ENCODE measurements at places on chromosomes 11 and 22.

- DNase-seq = no peak
These were observed 191.3 kb downstream of the KIF18A start for GRCh38 chr11:27916541-27917100.

- DNase-seq = no peak
These were observed 6.9 kb downstream of the MOB2 start for GRCh38 chr11:1479678-1480118.

- peak; percentile 88 for DNase-seq
These were observed 310.8 kb downstream of the DDX10 start for GRCh38 chr11:108975641-108976071.

DNA sequence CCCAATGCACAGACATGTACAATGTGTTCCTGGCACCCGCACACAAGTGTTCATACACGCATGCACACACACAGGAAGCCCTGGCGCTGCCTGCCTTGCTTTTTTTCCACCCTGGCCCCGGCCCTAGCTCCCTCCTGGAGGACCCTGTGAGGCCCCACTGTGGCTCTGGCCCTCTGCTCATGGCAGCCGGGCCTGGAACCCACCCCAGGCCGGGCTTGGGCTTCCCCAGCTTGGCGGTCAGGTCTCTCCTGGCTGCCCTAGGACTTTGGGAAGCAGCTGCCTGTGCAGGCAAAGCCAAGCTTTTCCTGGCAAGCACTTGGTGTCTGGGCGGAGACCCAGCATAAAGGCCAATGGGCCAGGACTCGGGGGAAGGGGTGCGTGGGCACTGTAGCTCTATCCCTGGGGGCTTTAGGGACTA lies 30.5 kb downstream of the CD82 start:
- peak; percentile 6 for DNase-seq

DNA sequence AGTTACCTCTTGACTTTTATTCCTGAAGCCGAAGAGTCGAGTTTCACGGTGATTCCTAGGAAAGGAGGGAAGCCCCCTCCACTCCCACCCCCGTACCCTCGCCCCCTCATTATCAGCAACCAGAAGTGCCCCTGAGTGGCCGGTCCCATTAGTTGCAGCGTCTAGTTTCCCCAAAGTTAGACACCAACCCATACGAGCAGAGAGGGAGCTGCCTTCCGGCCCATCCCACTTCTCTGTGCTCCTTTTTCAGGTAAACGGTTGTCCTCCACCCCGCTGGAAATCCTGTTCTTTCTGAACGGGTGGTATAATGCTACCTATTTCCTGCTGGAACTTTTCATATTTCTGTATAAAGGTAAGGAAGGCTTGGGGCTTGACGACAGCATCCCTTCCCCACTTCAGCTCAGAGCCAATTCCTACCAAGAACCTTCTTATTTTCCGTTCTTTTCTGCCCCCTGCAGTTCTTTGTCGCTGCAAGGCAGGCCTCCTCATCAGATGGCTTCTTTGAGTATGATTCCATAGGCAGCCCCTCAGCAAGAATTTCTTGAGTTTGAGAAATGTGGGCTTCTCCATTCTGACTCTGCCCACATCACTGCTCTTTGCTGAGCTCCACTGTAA lies 701 bp downstream of the TMEM216 start:
- DNase-seq = no peak

GRCh38 chr11:67504005-67504949 lies 886 bp downstream of the PITPNM1 start:
- DNase-seq = no peak

GRCh38 chr11:34916843-34917770 lies 689 bp downstream of the PDHX start:
- no peak for DNase-seq

GRCh38 chr11:20873054-20873453 lies 203.7 kb downstream of the NELL1 start:
- peak; percentile 78 for DNase-seq

GRCh38 chr11:44944853-44945235 lies 5.8 kb downstream of the TP53I11 start:
- no peak for DNase-seq

DNA sequence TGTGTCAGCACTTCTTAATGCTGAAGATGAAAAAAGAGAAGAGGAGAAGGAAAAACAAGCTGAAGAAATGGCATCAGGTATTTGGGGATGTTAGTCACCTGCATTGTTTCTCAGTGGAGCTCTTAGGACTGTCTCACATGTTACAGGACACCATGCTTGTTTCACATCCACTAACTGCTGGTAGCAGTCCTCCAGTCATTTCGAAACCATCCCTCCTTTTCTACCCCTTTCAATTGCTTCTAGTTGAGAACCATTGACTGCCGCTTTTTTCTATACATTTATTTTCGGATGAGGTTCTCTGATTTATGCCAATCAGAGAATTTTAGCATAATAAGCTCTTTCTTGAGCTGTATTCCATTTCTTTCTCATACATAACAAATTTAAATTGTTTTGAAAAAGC lies 21.5 kb downstream of the BIRC2 start:
- DNase-seq = no peak

DNA sequence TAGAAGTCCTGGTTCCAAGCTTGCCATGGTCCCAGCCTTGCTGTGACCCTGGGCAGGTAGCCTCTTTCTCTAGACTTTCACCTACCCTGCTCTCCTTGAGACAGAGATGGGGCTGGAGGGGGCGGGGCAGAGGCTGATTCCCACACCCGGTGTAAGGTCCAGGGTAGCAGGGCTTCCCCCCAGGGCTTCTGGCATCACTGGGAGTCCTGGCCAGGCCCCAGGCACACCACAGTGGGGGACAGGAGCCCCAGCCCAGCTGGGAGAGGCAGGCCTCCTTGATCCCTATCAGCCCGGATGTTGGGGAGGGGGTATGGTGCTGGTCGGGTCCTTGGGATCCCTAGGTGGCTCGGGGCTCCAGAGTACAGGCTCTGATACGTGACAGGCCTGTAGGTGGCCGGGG lies 1.7 kb upstream of the NUDT8 start:
- no peak for DNase-seq

DNA sequence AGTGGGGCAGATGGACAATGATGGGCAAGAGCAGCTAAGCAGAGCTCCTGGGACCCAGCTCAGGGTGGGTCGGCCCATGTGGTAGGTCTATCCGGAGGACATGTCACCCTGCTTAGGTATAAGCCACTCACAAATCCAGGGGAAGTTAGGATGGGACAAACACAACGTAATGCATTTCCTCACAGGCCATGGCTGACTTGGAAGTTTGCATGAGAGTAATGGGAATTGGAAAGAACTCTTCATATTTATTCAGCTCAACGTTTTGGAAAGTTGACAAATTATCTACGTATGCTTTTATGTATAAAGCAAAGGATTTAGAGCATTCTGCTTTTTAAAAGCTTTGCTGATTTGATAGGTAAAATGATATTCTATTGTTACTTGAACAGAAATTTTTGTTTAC lies 74.9 kb downstream of the SMCO4 start:
- DNase-seq = no peak

GRCh38 chr11:19872512-19873145 lies 160.0 kb downstream of the NAV2 start:
- no peak for DNase-seq

- DNase-seq = no peak
These were observed 25.0 kb downstream of the MN1 start for GRCh38 chr22:27776650-27776958.

- no peak for DNase-seq
These were observed 24.1 kb upstream of the APOA1 start for GRCh38 chr11:116861539-116861938.

- no peak for DNase-seq
These were observed 456 bp downstream of the AAMDC start for GRCh38 chr11:77821349-77821851.

- no peak for DNase-seq
These were observed 44.1 kb upstream of the FIBIN start for GRCh38 chr11:26949846-26950245.

DNA sequence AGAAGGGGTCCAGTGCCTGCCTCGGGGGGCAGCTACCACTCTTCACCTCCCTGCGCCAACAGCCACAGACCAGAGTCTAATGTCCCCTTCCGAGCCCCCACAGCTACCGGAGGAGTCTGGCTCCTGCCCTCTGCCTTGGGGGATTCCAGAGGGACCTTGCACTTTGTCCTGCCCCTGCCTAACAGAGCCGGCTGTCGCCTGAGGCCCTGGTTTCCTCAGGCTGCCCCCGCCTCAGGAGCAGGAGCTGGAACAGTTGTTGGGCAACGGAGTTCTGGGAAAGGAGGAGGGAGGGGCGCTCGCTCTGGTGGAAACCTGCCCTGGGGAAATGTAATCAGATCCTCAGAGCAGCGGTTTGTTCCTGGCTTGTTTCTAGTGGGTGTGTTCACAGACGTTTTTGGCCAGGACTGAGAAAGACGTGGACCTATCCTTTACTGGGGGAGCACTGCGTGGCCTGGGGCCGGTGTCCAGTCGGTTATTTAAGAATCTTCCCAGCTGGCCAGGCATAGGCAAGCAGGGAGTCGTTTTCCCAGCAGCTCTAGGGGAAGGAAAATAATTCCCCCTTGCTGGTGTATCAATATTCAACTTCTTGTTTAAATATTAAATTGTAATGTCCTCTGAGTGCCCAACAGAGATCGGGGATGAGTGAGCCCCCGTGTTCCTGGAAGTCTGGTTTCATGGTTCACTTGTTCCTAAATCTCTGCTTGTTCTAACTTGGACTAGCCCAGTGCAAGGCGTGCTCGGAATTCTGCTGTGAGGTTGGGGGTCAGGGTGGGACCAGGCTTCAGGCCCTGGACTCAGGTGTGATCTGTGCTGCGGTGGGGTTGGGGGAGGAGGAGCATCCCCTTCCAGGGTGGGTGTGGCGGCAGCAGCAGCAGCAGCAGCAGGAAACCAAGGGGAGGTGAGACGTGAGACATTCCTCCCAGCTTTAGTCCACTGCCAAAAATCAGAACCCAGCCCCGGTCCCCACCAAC lies 32.1 kb downstream of the A4GALT start:
- DNase-seq = peak; percentile 46

DNA sequence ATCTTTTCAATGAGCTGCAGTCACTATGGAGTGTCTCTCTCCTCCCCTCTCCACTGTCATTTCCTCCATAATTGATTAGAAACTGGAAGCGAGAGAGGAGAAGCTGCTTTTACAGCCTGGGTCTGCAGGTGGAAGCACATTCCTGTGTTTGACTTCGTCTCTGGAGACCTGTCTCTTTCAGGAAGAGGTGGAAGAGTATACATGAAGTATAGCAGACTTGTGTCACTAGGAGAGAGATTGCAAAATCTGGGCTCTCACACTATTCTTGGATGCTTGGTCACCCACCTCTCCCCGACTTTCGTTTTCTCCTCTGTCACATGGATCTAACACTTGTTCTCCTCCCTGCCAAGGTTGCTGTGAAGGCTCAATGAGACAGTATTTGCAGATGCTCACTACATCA lies 323.3 kb downstream of the NTM start:
- DNase-seq = no peak

DNA sequence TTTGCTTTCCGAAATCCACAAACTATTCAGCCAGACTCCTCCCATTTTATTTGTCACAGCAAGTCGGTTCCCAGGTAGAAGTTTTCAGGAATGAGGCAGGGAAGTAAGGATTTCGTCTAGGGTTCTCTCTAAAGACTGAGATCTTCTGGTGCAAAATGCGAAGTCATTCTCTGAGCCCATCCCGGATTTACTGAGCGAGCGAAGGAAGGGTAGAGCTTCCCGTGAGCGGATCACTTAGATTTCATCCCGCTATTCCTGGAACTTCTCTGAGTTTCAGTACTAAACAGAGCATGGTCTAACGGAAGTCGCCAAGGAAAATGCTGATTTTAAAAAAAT lies 3.1 kb upstream of the CALCA start:
- DNase-seq = no peak

DNA sequence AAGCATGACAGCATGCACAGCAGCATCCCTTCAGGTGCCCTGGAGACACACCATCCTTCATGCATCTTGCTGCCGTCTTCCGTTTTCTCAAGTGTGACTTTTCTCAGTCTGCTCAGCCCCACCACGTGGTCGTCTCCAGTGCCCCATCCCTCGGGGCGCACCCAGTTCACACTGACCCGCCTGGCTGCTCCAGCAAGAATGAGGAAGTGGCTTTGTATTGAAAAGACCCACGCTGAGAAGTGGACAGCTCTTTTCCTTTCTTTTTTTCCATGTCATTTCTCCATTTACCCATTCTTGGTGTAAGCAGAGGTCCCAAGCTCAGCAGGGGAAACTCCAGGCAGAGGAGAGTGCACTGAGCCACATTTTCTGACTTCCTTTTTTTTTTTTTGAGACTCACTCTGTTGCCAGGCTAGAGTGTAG lies 14.5 kb downstream of the SERPINH1 start:
- DNase-seq = no peak

- no peak for DNase-seq
These were observed 1.4 kb upstream of the PHOX2A start for GRCh38 chr11:72245263-72245816.

DNA sequence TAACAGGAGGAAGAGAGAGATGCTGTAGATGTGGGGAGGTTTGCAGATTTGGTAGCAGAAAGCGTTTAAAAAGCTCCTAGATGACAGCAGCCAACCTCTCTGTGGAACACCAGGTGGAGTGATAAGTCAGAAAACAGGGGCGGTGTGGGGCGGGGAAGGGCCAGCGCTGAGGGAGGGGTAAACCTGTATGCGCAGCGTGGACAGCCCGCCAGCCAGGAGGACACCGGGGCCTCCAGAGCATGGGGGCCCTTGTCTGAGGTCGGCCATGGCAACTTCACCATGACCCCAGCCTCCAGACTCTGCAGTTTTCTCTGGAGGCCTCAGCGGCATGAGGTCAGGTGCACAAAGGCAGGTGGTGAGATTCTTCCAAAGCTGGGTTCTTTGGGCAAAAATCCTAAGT lies 423.7 kb downstream of the BRD1 start:
- DNase-seq = no peak

DNA sequence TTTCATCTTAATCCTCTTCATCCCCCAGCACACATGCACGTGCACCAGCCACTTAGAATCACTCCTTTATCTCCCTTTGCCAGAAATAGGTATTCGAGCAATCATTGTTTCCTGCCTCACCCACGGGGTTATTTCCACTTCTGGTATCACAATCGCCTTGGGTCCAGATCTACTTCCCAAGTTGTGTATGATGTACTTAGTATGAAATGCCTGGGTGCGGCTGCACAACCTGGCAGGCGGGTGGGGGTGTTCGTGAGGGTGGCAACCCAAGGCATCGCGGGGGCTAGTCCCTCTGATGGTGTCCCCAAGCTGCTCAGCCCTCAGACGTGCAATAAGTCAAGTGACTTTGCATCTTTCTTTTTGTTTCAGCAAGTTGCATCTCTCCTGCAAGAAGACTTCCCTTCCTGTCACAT lies 475.6 kb downstream of the MIAT start:
- DNase-seq = no peak

GRCh38 chr11:71408826-71409225 lies 39.4 kb downstream of the DHCR7 start:
- no peak for DNase-seq

Data from NCI-H2029 (cell line).